ENCODE measurements at places on chromosomes 3 and 15.

DNA sequence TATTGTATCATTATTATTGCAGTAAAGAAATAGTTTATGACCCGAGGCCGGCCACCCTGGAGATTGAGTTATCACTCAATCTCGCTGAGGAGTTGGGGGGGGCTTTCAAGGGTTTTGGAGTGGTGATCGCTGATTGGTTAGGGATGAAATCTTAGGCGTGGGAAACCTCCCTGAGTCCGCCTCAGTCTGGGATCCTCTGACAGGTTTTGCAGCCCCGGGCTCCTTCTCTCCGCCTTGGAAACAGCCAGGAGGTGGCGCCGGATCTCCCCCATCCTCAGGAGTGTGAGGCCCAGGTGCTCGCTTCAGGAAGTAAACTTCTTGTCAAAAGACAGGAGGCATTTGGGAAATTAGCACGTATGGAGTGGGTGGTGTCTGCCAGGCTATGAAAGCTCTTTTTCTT lies 41.1 kb upstream of the SEC61A1 start:
- DNase-seq = peak; percentile 23

- DNase-seq = no peak
Measured at GRCh38 chr3:108222853-108223565, 785 bp upstream of the IFT57 start.

DNA sequence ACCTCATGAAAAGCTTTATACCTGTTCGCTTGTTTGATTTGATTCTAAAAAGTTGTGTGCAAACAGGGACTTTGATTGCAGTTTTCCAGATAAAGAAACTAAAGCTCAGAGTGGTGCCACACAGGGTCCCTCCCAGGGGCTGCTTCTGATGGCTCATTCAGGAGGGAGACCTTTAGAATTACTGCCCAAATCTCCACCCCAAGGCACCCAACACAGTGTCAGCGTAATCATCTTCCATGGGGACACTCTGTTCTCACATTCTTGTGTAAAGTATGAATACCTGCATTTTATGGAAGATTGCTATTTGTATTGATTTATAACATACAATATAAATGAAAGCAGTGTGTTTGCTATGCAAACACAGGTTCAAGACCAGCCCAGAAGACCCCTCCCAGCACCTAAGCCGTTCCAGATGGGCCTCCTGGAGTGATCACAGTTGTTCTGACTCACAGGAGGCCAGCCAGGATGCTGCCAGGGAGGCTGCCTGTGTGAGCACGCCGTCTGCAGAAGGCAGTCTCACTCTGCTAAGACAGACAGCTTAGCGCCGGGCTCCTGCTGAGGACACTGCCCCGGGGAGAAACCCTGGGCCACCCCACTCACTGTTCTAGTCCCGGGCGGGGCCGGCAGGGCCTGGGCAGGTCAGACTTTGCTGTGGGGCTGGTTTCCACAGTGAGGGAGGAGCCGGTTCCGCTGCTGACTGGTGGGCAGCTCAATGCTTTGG lies 185.6 kb downstream of the FAM43A start:
- peak; percentile 40 for DNase-seq

GRCh38 chr15:64246364-64247189 lies 83.8 kb upstream of the PPIB start:
- no peak for DNase-seq

DNA sequence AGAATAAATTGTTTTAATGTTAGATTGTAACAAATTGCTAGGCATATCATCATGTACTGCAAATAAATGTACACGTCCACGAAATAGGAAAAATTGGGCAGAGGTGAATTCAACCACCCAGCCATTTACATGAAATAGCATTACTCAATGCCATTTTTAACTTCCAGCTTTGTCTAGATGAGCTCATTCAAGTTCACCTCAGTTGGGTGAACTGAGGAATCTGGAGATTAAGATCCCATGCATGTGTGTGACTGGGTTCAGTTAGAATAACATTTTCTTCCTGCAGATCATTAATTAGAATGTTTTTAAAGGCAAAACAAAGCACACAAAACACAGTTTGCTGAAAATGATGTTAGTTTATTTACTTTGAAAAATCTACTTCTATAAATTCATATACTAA lies 767.8 kb upstream of the GOLIM4 start:
- no peak for DNase-seq

GRCh38 chr15:99431661-99432091 lies 134.1 kb upstream of the MEF2A start:
- no peak for DNase-seq

- no peak for DNase-seq
Measured at GRCh38 chr3:9266716-9267115, 17.3 kb upstream of the SRGAP3 start.

DNA sequence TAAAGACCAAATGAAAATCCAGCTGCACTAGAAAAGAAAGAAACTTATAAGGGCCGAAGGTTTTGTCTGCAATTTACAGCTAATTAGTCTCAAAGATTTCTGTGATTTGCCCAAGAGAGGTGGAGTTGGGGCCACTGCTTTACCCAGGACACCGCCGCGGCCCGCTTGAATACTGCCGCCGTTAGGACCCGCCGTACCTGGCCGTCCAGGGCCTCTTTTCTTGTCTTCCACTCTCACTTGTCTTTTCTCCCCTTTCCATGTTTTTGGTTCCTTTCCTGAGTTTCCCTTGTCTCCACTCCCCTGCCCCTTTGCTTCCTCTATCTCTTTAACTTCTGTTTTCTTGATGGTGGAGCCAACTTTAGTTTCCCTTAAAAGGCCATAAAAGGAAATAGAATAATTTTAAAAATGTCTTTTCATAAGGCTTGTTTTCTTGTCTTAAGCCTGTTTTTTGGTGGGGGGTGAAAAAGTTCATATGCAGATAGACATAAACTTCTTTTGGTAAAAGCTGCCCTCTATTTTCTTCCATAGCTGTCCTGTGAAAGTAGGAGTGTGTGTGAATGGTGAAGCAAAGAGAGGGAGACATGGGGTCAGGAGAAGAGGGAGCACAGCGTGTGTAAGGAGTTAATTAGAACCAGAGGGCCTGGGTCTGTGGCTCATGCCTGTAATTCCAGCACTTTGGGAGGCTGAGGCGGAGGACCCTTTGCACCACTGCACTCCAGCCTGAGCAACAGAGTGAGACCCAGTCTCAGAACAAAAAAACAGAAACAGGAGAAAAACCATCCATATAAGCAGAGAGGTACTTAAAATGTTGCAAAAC lies 16.0 kb upstream of the CCNL1 start:
- no peak for DNase-seq

DNA sequence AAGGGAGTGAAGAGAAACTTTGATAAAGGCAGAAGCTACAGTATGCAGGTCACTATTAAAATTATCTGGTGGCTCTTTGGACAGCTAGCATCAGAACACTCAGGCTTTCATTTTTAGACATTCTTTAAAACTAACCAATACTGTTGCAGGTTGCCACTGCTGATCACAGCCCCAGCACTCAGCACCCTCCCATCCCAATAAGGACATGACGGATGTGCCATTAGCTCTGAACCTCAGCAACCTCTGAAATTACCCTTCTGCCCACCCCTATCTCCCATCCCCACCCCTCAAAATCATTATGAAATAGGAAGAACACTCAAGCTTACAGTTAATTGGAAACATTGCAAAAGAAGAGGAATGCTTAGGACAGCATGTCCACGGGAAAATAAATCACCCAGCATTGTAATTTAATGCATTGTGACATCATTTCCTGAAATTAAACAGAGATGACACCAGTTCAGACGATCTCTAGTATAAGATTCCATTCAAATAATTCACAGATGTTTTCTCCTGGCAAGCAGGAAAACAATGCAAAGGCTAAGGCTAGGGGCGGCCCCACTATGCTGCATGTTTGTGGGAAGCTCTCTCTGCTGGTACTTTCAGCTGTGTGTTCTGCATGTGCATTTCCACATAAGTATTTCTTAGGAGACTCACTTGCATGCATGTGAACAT lies 71.6 kb downstream of the MEIS2 start:
- DNase-seq = no peak

DNA sequence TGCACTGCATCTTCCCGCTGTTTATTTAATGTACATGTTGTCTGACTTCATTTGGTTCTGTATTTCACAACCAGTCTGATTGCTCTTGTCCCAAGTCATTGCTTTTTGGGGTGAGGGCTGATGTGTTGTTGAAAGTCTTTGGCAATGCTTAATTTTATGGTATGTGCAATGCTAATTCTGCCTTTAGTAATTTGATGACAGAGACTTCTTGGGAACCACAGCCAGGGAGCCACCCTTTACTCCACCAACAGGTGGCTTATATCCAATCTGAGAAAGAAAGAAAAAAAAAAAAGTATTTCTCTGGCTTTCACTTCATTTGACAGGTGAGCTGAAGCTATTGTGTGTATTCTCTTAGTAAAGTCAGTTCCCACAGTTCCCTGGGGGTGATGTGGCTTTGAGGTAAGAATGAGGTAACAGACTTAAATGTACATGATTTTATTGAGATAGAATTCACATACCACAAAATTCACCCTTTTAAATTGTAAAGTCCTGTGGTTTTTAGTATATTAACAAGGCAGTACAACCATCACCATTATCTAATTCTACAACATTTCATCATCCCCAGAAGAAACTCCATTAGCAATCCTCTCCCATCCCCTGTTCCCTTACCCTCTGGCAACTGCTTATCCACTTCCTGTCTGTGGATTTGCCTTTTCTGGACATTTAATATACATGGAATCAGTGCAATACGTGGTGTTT lies 97.3 kb downstream of the SLCO3A1 start:
- DNase-seq = no peak

DNA sequence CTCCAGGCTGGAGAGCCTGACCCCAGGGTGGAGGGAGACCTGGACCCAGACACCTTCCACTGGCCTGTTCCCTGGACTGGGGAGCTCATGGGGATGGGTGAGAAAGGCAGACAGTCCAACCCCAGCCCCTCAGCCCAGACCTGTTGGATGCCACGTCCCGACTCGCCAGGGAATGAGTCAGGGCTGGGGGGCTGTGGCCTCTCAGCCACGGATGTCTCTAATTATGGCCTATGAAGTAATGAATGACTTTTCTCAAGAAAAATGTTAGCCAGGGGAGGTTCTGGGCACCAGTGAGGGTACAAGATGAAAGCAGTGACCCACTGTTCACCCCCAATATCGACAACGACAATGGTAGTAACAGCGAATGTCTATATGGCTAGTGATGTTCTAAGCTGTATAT lies 107.0 kb upstream of the RPL32 start:
- no peak for DNase-seq

- DNase-seq = no peak
Measured at GRCh38 chr15:25368850-25369249, 70.0 kb downstream of the UBE3A start.

DNA sequence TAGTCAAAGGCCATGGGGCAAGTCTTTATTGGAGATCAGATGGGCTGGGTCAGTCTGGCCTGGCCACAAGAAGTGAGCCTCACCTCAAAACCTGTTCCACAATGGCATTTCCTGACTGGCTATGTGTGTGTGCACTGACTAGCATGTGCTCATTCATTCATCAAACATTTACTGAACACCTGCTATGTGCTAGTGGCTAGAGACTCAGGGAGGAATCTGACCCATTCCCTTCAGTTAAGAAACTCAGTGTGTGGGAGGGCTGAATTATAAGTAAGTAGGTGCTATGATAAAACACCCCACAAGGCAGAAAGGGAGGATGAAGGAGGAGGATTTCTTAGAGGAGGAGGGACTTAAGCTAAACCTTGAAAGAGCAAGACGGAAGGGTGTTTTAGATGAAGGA lies 5.4 kb upstream of the CGNL1 start:
- no peak for DNase-seq

- peak; percentile 88 for DNase-seq
Measured at GRCh38 chr15:45200001-45200798, 12.4 kb upstream of the SHF start.

DNA sequence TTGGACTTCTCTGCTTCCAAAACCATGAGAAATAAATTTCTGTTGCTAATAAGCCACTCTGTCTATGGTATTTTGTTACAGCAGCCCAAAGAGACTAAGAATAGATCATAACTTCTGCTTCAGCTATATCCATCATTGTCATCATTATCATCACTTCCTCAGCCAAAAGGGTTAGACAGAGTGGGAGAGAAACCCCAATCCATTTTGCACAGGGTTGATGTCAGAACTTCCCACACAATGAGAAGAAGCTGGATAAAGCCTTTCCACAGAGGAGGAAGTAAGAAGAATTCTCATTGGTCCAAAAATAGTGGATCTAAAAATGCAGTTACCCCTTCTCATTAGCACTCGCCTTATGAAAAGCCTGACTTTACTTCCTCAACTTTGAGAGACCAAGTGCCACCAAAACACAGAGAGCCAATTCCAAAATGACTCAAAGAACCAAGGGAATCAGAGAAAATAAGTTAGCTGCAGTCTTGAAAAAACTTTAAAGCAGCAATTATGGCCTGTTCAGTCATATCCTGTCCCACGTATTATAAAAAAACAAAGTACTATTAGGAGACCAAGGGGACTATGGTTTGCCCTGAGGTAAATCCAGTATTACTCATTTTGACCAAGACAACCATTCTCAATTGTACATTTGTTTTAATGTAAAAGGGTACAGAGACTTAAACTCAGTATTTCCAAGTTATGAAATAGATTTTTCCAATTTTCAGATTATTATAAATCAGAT lies 80.2 kb downstream of the WNT5A start:
- DNase-seq = no peak

DNA sequence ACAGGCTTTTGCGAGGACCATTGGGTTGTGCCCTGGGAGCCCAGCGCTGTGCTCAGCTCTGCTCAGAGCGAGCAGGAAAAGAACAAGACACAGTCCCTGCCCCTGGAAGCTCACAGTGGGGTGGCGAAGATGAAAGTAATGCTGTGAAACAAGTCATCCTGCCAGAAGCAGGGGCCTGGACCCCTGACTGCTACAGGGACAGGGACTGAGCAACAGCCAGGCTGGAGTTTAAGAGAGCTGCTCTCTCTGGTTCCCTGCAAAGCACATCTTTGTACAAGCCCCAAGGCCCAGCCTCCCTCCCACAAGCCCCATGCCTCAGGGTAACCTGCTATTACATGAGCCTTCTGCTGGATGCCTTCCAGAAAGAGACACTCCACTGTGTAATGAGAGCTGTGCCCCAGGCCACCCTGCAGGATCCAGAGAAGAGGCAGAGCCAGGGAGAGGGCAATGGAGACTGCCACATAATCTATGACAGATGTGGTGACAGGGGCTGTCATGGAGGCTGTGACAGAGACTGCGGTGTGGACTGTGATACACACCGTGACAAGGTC lies 7.1 kb upstream of the HCN4 start:
- peak; percentile 71 for DNase-seq

DNA sequence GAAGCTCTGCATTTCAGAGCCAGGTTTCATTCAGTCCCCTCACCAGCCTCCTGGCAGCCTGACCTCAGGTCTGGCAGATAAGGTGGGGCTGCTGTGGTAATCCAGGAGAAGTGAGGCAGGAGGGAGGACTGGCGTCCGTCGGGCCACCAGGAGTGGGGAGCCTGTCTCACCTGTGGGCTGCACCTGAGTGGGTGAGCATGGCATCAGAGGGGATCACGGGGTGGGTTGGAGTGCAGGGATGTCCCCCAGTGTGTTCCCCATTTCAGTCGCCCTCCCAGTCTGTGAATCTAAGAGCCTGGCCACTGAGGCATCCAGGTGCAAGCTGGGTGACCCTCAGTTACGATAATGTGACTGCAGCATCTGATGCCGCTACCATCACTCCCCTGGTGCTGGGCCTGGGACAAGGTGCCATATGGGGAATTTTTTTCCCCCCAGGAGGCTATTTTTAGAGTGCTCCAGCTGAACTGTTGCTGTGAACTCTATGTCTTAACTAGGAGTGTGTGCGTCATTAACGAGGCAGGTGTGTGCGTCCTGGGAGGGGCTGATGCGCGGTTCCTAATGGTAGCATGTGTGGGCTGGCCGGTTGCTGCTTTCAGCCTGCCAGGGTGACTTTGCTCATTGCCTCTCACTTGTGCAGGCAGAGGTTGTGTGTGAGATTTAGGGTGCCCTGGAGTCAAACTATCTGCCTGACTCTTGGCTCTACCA lies 165.2 kb downstream of the SLCO3A1 start:
- no peak for DNase-seq

All from NCI-H1092 (cell line).